ENCODE measurements at places on chromosomes 1 and 21.

DNA sequence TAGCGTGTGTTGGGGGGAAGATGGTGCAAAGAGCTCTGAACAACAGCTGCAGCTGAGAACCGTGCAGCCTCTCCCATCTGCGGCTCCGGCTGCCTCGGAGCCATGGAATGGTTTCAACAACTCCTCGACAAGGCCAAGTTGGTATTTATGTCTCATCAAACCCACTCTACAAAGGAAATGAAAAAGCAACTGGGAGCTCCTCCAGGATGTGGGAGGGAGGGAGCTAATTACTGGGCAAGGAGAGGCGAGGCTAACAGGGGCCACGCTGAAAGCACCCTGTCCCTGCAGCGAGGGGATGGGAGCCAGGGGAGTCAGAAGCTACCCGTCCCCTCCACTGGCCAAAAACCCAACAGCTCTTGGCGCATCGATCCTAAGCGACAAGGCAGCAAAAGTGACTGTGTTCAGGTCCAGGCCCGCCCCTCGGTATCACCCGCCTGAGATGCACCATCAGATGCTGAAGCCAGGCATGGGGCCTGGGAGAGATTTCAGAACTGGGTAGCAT is 63.1 kb downstream of the ACOT7 start:
- no peak for DNase-seq

- no peak for DNase-seq
Measured at GRCh38 chr1:176638713-176639526, 175.9 kb downstream of the PAPPA2 start.

DNA sequence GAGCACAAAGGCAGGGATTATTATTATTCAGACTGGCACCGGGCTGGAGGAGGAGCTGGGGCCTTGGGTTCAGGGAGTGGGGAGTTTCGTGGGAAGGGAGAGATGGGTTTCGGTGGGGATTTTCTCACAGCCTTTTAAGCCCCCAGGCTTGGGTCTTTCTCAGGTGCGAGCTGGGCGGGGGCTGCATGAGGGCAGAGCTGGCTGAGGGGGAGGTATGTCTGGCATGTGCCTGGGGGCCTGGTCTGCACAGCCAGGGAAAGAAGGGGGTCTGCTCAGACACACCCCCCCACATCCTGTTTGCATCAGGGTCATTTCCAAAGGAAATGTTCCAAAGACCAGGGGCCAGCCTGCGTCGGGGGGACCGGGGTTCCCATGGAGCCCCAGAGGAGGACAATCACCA is 21.6 kb downstream of the GRHL3 start:
- DNase-seq, result no peak

DNA sequence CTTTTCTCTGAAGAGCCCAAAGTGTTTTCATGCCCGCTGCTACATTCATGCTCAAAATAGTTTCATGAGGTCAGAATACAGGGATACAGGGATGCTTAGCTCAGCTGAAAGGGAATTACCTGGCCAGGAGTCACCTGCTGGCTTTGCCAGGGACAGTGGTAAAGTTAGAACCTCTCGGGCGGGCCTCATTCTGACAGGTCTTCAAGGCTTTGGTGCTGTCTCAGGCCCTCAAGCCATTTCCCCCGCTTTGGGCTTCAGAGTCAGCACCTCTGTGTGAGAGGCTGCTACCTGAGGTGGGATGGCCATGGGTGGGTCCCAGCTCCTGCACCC is 5.5 kb downstream of the RASSF5 start:
- no peak for DNase-seq

DNA sequence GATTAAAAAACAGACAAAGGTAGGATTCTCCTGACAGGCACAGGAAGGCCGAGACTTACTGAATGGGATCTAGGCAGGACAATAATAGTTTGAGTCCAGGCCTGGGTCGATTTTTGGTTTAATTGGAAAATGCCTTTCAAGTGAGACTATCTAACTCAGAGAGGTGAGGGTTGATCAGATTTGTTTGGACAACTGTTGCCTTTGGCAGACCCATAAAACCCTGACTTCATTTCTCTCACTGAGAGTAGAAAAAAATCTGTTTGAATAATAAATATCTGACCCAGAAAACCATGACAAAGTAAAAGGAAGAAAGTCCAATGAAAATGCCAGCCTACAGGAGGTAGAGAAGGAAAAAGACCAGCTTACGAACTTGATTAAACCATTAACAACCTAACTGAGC is 12.3 kb upstream of the SLC30A10 start:
- DNase-seq, result no peak

- DNase-seq, result no peak
Measured at GRCh38 chr1:54809496-54810074, 8.5 kb upstream of the TTC22 start.

DNA sequence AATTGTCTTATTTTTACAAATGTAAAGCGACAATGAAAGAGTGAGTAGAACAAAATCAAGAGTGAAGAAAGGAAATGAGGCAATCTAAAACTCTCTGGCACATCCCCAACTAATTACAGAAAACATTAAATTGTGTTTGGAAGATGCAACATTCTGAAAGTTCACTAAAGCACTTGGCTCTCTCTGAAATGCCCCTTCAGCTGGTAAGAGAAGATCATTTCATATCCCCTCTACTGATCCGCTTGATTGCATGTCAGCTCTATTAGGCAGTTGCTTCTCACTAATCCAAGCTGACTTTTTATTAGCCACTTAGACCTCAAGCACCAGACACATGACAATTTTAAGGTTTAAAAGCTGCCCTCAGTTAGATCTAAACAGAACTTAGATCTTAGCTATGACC is 262.8 kb upstream of the PRMT6 start:
- no peak for DNase-seq

GRCh38 chr1:243455760-243456651 is 200.2 kb downstream of the SDCCAG8 start:
- DNase-seq, result no peak

DNA sequence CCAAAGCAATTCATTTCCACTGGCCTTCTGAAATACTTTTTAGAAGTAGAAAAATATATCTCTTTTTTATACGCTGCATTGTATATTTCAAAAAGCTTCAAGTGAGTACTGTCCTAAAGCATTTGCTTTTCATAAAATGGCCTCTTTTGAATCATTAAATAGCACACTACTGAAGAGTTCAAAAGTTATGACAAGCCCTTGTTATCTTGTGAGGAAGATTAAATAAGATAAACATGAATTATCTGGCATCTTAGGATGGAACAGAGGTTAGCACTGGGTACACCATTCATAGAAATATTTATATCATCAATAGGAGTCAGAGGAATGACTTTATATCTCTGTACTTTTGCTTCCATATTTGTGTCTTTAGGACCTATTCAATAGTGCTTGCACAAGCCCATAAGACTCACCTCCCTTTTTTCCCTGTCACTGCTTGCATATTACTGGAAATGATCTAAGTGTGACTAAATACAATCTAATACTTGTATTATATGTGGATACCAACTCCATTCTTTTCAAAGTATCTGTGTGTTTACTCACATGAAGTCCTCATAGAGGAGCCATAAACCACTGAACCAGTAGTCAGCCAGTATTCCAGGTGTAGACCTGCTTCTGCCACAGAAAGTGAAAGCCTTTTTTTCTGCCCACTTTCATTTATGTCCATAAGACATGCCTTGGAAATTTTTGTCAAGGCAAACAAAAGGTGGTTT is 274.2 kb upstream of the C1orf105 start:
- no peak for DNase-seq

GRCh38 chr1:40478276-40478675 is 1.2 kb downstream of the ZFP69 start:
- DNase-seq, result no peak

DNA sequence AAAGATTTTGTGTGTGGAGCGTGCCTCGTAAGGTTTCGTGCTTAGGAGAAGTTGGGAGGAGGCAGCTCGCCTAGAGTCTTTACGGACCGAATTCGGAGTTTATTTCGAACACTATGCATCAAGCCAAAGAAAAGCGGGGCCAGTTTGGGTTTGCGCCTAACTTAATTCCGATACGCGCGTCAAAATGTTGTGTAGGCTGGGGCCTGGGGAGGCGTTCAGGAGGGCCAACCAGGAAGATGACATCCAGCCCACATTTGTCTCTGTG is 6.4 kb downstream of the FOXD2 start:
- DNase-seq, result no peak

DNA sequence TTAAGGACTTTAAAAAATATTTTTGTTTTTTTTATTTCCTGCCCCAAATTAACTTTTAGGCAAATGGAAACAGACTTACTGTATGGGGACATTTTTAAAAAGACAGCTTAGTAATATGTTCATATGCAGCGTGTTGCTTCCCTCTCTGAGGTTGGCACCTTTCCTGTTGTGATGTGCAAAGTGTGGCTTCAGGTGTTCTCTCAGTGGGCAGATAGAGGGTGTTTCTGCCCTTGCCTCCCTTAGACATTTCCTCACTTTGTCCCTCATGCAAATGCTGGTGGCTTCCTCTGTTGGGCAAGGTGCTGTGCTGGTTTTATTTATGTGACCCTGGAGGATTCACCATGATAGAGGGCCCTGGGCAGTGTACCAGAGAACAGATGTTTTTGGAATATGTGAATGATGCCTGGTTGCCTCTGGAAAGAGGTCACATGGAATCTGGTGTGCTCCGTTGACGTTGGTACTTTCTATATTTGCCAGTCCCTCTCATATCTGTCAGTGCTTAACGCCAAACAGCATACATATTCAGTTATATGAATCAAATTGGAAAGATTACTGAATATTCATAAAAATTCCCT is 123.5 kb downstream of the PATJ start:
- no peak for DNase-seq

DNA sequence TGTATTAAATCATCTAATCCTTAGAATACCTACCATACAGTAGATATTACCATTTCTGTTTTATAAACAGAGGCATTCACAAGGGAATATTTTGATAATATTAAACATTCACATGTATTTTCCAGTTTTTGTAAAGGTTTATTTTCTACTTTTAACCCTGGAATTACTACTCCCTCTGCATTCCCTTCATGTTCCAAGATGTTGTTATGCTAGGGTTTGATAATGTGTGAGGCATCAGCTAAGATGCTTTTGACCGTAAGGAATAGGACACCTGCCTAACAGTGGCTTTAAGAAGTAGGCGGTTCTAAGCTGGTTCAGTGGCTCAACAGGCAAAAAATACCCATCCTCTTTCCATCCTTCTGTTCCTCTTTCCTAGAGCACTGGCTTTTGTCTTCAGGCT is 131.9 kb upstream of the USP24 start:
- DNase-seq, result no peak

- no peak for DNase-seq
Measured at GRCh38 chr1:96843196-96843595, 121.6 kb downstream of the PTBP2 start.

DNA sequence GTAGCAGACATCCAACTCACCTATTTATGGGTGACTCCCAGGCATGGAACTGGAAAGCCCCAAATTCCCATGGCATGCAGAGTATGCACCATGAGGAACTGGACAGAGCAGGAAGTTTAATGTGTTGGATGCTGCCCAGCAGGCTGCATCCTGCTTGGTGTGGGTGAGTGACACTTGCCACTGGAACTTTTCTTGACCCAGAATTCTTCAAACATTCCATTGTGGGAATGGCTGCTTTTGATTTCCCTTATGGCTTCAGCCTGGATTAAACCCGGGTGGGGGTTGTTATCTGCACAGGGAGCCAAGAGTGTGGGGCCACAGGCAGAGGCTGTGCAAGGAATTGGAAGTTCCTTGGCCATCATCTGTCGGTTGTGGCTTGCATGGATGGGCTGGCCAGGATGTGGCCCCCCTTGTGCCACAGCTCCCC is 26.9 kb upstream of the BACE2 start:
- no peak for DNase-seq

GRCh38 chr1:150012611-150013010 is 2.1 kb upstream of the OTUD7B start:
- DNase-seq, result no peak

DNA sequence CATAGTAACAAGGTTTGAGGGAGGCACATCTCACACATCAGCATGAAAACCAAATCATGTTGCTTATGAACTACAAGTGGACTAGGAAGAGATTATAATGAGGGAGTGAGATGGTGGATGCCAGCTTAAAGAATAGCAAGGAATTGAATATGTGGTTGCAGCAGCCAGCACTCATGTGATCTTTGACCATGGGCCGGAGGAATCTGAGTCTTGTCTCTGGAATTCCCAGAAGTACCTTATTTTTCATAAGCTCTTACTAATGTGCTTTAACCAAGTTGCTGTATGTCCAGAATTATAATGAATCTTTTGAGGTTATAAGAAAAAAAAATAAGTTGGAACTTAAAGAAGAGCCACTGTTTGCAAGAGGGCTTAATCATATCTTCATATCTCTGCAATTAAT is 97.0 kb downstream of the DISP1 start:
- no peak for DNase-seq

DNA sequence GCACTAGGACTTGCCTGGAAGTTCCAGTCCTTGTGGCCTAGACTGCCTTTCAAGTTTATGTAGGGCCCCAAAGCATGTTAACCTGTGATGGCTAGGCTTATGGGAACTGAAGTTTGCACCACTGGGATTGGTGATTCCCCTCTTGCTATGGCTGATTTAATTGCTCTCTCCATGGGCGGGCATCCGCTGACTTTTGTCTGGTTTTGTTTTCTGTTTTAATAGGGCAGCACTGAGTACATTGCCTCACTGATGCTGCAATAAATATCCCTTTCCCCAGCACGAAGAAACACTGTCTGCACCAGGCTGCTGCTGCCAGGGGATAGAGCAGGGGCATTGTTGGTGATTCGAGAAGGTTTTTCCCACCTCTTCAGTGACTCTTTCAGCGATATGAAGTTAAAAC is 73.3 kb upstream of the PDE4B start:
- DNase-seq, result no peak
